ENCODE measurements at places on chromosomes 11 and 22. TPM values are rescaled to one million over a fixed set of nuclear protein-coding genes. Genes with fewer than 3 reads are reported as not detected.

GRCh38 chr11:72750086-72750485, 2.1 kb downstream of the ARAP1 start:
- no peak for DNase-seq

The NELL1 gene
- not detected for total RNA-seq

The TBX10 gene
- not detected for total RNA-seq

DNA sequence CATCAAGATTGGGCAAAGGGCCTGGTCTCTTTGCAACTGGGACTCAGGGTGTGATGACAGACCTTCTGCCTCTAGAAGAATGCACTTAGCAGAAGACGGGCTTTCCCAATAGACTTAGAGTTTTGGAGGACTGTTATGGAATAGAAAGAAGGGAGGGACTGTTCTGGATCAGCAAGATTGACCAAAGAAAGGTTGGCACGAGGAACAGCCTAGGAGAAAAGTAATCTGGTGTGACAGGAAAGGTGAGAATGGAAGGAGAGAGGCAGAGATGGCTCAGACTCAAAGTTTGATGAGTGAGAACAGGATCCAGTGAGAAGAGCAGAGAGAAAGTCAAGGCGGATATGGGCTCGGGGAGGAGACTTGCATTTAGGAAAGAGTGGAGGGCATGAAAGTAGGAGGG, 23.0 kb upstream of the TMEM45B start:
- no peak for DNase-seq

The PPP6R3 gene
- total RNA-seq = 138 TPM

- no peak for DNase-seq
Measured at GRCh38 chr22:38866399-38867123, 5.5 kb downstream of the CBX6 start.

The ROBO4 gene
- not detected for total RNA-seq

DNA sequence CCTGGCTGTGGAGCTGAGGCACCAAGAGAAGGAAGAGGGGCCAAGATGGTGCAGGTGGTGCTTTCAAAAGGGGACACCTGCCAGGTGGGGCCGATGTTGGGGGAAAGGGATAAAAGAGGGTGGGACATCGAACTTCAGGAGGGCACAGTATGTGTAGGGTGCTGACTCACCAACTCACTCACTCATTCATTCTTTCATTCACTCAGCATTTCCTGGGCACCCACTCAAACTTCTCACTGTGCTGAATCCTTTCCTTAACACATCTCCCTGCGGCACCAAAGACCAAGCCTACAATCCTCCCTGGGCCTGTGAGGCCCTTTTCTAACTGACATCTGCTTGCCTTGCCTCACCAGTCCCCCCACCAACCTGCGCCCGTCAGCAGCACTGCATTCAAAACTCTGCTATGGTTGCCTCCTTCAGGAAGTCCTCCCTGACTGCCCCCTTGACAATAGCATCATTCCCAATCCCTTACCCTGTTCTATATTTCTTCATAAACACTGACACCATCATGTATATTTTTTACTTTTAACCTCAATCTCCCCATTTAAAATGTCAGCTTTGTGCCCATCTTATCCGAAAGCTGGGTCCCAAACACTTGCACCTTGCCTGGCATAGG, 246.6 kb downstream of the MN1 start:
- DNase-seq = no peak

The PANX3 gene
- not detected for total RNA-seq

The OLFML1 gene
- total RNA-seq = not detected

- DNase-seq = no peak
Measured at GRCh38 chr11:19820100-19820499, 107.5 kb downstream of the NAV2 start.

The CCDC89 gene
- total RNA-seq = 0.87 TPM

DNA sequence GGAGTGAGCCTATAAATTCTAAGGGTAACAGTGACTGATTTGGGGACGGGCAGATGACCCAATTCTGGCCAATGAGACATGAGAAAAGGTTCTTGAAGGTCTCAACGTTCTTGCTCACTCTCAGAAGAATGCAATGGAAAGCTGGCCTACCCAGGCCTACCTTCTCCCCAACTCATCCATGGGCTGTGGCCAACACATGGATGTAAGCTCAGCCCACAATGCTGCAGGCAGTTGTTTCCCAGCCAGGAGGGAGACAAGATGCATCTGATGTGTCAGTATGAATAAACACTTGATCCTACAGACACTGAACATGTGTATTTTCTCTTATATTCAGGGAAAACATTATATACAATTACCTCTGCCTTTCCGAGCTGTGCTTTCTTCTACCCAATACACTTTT, 24.4 kb downstream of the PI4KA start:
- DNase-seq = no peak

DNA sequence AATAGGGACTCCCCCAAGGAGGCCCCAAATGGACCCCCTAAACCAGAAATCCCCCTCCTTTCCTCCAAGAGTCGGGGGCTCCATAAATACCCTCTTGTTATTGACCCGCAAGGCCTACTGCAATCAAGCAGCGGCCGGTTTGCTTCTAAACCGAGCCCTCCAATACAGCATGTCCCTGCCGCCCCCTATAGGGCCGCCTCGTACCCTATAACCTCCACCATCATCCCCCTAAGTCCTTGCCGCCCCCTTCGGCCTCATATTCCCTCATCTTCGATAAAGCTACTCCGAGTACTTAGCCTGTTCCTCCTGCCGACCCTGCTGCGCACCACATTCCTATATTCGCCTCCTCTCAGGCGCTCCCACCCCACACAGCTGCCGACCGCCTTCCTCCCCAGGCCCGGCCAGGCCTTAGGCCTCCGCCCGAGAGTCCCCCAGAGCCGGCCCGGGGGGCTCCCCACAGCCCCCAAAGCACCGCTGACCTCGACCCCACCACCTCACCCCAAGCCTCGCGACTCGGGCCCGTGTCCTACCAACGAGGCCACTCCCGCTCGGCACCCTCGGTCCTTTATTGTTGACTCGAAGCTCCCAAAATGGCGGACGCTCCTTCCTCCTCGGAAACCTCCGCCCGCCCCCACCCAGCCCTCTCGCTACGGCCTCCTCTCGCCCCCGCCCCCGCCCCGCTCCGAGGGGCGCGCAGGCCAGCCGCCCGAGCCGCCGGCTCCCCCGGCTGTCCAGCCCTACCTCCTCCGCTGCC, 430 bp downstream of the DDX6 start:
- peak; percentile 56 for DNase-seq

GRCh38 chr22:30235687-30236170, 10.8 kb downstream of the LIF start:
- DNase-seq = no peak

The CTSW gene
- 32.2 TPM for total RNA-seq

DNA sequence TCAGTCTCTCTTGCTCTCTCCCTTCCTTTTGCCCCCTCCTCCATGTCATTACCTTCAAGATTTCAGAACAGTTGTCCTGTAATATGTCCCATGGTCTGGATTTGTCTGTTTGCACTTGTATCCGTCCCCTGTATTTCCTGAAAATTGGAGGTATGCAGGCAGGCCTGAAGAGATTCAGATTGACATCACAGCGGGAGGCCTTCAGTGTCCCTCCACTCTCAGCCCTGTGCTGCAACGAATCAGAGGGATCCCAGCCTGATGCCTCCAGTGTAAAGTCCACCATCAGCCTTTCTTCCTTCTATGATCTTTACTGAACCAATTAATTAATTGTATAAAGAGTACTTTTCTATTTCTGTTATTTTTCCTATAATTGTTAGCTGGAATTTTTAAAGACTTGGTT, 57.3 kb downstream of the ELMOD1 start:
- DNase-seq = no peak

- no peak for DNase-seq
Measured at GRCh38 chr22:24463071-24463760, 31.9 kb upstream of the UPB1 start.

- no peak for DNase-seq
Measured at GRCh38 chr11:126544108-126545056, 188.9 kb downstream of the ST3GAL4 start.

DNA sequence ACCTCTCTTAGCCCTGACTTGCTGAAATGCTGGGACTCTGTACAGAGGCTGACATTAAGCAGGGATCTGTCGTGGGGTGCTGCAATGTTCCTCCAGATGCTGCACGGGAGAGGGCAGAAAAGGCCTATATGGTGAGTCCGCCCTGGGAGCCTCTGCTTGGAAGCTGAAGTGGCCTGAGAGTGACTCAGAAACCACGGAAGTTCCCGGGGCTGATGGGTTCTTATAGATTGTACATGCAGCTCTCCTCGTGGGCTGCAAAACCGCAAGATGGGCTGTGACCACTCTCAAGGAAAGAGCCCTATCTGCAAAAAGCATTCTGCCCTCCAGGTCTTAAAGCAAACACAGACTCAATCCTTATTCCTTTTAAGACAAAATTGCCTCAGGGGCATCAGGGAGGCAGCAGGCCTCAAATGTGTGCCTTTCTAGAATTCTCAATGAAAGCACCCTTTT, 5.8 kb upstream of the SLC43A3 start:
- DNase-seq = no peak

- no peak for DNase-seq
Measured at GRCh38 chr11:126700768-126701519, 299.6 kb downstream of the KIRREL3 start.

GRCh38 chr11:7439746-7440320, 45.5 kb upstream of the OLFML1 start:
- no peak for DNase-seq

The SYCE3 gene
- not detected for total RNA-seq

GRCh38 chr11:120248551-120249278, 8.8 kb downstream of the POU2F3 start:
- no peak for DNase-seq

The OR56A1 gene
- not detected for total RNA-seq

GRCh38 chr11:88438721-88439120, 101.2 kb upstream of the CTSC start:
- no peak for DNase-seq

- no peak for DNase-seq
Measured at GRCh38 chr11:90908074-90908473, 685.2 kb upstream of the CHORDC1 start.

DNA sequence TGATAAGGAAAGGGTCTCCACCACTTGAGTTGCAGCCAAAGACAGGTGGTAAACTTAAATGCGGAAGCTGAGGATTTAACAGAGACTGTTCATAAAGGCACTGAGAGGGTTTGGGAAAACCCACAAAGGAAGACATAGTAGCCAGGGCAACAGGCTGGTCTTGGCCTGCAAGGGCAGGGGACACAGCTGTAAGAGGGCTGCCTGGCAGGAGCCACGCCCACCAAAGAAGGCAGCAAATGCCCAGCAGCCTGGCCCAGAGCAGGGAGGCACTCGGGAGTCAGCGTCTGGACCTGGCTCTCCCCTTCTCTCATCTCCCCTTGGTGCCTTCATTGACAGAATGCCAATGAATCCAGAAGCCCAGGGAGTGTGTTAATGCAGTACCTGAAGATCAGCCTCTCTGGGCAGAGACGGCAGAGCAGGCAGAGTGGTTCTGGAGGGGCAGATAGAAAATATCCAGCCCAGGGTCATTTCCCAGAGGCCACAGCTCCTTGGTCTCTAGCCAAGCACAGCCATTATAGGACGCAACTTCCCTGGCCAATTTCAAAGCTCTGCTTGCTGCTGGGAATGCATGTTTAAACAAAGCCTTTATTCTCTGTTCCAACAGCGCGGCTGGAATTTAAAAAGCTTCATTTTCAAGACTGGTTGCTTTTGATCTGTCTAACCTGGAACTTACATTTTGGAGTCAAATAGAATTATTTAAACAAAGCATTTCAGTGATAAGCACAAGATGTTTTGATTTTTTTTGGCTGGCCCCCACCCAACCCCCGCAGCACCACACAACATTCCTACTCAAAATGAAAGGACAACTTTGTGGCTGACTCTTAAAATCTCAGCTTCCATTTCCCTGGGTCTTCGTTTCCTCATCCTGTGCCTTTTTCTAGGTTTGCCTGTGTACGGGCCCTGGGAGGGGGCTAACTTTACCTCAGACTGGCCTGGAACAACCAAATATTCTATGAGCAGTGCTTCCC, 125.6 kb upstream of the LMO1 start:
- DNase-seq = no peak

The CBL gene
- 37.0 TPM for total RNA-seq

The APOBEC3B gene
- total RNA-seq = 16.0 TPM

GRCh38 chr11:2090172-2091111, 48.7 kb downstream of the IGF2 start:
- no peak for DNase-seq

The KDM2A gene
- 233 TPM for total RNA-seq

DNA sequence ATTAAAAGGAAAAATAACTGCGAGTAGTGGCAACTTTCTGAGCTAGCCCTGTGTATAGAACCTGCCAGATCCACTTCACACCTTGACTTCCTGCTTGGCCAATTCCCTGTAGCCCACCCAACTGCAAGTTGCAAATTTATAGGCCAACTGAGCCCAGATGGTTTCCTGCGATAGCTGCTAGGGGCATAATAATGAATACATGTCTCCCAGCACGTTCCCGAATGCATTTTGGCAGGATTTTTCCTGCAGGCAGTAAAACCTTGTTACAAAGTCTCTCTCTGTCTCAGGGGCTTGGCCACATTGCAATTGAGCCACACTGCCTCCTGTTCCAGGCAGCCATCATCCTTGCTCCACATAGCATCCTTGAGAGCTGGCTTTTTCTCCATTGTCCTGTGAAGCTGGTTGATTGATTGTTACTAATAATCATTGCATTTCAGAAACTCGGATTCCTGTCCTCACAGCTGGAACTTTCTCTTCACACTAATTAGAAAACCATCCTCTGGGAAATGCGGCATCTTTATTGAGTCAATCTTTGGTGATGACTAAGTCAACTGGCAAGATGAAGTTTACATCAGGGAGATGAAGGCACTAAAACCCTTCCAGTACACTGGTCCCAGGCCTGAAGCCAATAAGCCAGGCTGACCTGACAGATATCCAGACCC, 18.6 kb upstream of the LMO2 start:
- no peak for DNase-seq

The ART1 gene
- total RNA-seq = not detected

The RIC3 gene
- 45.4 TPM for total RNA-seq

The NUP50 gene
- total RNA-seq = 153 TPM

The VSIG10L2 gene
- total RNA-seq = not detected

DNA sequence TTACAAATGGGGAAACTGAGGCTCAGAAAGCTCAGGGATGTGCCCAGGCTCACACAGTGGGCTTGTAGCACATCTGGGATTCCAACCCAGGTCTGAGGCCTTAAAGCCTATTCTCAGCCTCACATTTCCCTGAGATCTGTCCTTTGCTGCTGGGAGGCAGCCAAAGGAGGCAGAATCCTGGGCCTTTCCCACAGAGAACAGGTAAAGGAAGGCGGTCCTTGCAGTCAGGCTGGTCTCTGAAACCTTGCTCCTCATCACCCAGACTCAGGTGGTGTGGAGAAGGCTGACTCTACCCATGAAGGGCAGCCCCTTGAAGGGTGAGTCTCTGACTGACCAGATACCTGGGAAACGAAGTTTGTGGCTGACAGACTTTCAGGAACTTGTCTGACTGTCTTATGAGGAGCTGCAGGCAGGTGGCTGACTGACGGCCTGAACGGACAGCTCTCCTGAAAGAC, 7.8 kb downstream of the SLCO2B1 start:
- no peak for DNase-seq

GRCh38 chr11:8381343-8381742, 117.7 kb upstream of the LMO1 start:
- no peak for DNase-seq

GRCh38 chr11:70595452-70595851, 197.1 kb downstream of the CTTN start:
- no peak for DNase-seq

The MMP3 gene
- total RNA-seq = not detected

GRCh38 chr11:111236383-111236782, 9.1 kb upstream of the POU2AF2 start:
- DNase-seq = no peak

GRCh38 chr11:66595245-66595904, 2.4 kb downstream of the CCS start:
- no peak for DNase-seq

GRCh38 chr22:35959121-35959800, 69.4 kb downstream of the RBFOX2 start:
- DNase-seq = no peak

Measured in naive thymus-derived CD4-positive, alpha-beta T cell (primary cell).